ENCODE measurements at places on chromosomes 2 and 18. TPM values are rescaled to one million over a fixed set of nuclear protein-coding genes. Genes with fewer than 3 reads are reported as not detected.

DNA sequence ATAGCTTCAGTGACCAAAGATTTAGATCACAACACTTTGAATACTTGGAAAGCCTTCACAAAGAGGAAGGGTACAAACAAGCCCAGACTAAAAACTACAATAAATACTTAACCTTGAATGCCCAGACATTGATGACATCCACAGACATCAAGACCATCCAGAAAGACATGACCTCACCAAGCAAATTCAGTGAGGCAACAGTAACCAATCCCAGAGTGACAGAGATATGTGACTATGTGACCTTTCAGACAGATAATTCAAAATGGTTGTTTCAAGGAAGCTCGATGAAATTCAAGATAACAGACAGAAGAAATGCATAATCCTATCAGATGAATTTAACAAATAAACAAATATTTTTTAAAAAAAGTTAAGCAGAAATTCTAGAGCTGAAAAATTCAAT is 19.9 kb upstream of the EVA1A start:
- H3K4me3 ChIP-seq, result no peak overlapping the region
- no peaks in the 10 kb centered on the region for H3K27me3 ChIP-seq
- no peak overlapping the region for H3K27ac ChIP-seq
- no peaks in the 10 kb centered on the region for H3K36me3 ChIP-seq
- no peak for DNase-seq

DNA sequence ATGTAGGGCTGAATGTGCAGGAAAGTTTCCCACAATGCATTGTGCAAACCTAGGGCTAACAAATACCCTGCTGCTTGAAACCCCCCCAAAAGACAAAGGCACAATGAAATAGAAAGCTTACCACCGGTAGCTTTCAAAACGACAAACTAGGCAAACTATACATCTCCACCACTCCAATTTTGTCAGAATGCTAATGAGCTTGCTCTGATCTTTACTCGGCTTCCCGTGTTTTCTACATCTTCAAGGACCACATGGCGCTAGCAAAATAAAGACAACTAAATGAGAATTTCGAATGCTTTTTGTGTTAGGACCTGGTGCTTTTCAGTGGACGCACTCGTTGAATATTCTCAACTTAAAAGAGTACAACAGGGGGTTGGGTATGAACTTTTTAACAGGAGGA is 37.2 kb upstream of the OTX1 start:
- no peak overlapping the region for H3K27ac ChIP-seq
- H3K4me3 ChIP-seq, result no peak overlapping the region
- DNase-seq, result no peak
- H3K4me1 ChIP-seq, result no peaks in the 10 kb centered on the region
- H3K36me3 ChIP-seq, result no peaks in the 10 kb centered on the region

Gene TPO
- not detected for total RNA-seq

DNA sequence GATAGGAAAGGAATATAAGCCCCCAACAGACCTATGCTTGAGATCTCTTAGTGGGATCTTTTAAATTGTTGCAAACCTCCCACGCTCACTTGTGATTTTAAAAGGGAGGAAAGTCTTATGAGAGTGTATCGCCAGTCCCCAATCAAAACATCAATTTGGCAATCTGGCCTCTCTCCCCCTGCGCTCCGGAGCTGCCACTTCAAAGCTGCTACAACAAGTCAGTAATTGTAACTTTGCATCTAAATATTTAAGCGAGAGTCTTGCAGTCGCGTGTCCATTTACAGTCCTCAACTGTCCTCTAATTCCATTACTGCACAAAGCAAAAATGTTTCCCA is 8.4 kb downstream of the PAX3 start:
- H3K27me3 ChIP-seq, result no peaks in the 10 kb centered on the region
- no peak for DNase-seq
- H3K36me3 ChIP-seq, result no peaks in the 10 kb centered on the region
- no peaks in the 10 kb centered on the region for H3K4me1 ChIP-seq
- H3K27ac ChIP-seq, result no peak overlapping the region
- H3K4me3 ChIP-seq, result no peak overlapping the region

DNA sequence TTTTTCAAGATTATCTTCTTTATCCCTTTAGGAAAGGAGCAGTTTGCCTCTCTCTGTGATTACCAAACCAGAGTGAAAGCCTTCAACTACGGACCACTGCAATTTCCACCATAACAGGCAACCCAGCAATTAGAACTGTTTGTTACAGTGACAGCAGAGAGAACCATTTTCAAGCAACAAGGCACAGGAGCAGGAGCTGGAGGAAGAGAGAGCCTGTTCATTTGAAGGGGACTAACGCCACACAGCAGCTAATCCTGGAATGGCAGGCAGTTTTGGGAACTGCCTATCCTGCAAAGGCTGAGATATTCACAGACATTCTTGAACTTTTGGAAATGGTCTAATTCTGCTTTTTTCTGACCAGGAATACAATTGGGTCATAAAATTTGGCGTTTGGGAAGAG is 1541.9 kb upstream of the PIK3C3 start:
- H3K36me3 ChIP-seq, result no peaks in the 10 kb centered on the region
- no peak overlapping the region for H3K4me3 ChIP-seq
- H3K27ac ChIP-seq, result no peak overlapping the region

Gene OSBPL1A
- total RNA-seq, result 15.9 TPM

- H3K4me3 ChIP-seq, result no peak overlapping the region
- H3K27ac ChIP-seq, result no peak overlapping the region
- no peaks in the 10 kb centered on the region for H3K27me3 ChIP-seq
- no peaks in the 10 kb centered on the region for H3K4me1 ChIP-seq
- no peaks in the 10 kb centered on the region for H3K36me3 ChIP-seq
Measured at GRCh38 chr2:163123526-163123925, 285.0 kb upstream of the KCNH7 start.

Gene RELCH
- 16.8 TPM for total RNA-seq

Gene SLC9A4
- total RNA-seq, result 1.4 TPM
